ENCODE measurements at places on chromosomes 13 and 19. TPM values are rescaled to one million over a fixed set of nuclear protein-coding genes. Genes with fewer than 3 reads are reported as not detected.

DNA sequence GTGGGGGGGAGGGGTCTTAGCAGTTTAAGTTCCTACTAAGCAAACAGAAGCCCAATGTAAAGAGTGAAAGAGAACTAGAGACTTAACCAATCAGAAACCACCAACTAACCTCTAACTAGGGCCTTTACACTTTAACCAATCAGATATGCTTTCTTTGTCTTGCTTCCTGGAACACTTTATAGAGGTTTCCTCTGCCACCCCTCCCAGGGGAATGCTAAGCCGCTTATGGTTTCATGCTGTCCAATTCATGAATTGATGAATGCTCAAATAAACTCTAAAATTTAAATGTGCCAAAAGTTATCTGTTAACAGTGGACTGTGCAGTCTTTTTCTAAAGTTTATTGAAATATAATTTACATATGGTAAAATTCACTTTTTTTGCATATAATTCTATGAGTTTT, 33.9 kb upstream of the LATS2 start:
- DNase-seq: no peak
- H3K36me3 ChIP-seq: no peaks in the 10 kb centered on the region
- H3K27ac ChIP-seq: no peak overlapping the region
- no peaks in the 10 kb centered on the region for H3K4me1 ChIP-seq
- H3K4me3 ChIP-seq: no peak overlapping the region

GRCh38 chr13:40488869-40489391, 177.5 kb downstream of the FOXO1 start:
- peaks cover 6% of the 10 kb centered on the region for H3K27me3 ChIP-seq
- peaks cover 3% of the 10 kb centered on the region for H3K36me3 ChIP-seq
- peaks cover 22% of the 10 kb centered on the region for H3K4me1 ChIP-seq
- DNase-seq: no peak

The EHD2 gene
- 81.5 TPM for total RNA-seq

The TRAPPC2B gene
- total RNA-seq: 13.0 TPM

The CPAMD8 gene
- total RNA-seq: 4.8 TPM

The RB1 gene
- 36.2 TPM for total RNA-seq
